ENCODE measurements at places on chromosomes 4 and X.

DNA sequence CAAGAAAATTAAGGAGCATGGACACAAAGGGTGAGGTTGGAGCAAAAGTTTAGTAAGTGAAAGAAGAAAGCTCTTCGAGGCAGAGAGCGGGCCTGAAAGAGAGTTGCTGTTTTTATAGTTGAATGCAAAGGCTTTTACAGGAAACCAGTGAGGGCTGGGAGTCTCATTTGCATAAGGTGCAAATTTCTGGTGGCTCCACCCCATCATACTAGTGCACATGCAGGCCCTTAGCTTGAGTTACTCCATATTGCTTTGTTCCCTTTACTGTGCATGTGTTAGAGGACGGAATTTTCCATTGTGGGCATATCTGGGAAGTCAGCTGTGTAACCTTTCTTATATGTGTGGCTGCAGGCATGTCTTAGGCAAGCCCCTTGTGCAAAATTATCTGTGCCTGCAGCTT is 48.0 kb downstream of the CPE start:
- H3K36me3 ChIP-seq, result no peaks in the 10 kb centered on the region
- H3K4me3 ChIP-seq, result no peak overlapping the region
- no peak overlapping the region for H3K27ac ChIP-seq
- DNase-seq, result no peak

DNA sequence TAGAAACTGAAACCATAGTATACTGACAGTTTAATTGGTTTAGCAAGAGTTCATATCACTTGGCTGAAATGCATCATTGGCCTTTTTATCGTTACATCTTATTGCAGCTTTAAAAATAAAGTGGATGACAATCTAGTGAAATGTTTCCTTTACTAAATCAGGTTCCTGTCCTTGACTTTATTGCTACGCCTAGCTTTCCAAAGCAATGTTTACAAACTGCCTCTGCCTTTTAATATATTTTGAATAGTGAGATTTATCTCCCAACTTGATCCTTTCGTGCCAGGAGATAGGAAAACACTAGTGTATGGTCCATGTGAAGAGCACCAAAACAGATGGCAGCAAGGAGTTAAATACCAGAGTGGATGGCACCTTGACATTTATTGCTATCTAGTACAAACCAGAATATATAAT is 67.0 kb downstream of the GPC3 start:
- H3K36me3 ChIP-seq, result no peaks in the 10 kb centered on the region
- H3K4me3 ChIP-seq, result no peak overlapping the region
- no peak for DNase-seq
- no peaks in the 10 kb centered on the region for H3K27me3 ChIP-seq
- H3K27ac ChIP-seq, result no peak overlapping the region

DNA sequence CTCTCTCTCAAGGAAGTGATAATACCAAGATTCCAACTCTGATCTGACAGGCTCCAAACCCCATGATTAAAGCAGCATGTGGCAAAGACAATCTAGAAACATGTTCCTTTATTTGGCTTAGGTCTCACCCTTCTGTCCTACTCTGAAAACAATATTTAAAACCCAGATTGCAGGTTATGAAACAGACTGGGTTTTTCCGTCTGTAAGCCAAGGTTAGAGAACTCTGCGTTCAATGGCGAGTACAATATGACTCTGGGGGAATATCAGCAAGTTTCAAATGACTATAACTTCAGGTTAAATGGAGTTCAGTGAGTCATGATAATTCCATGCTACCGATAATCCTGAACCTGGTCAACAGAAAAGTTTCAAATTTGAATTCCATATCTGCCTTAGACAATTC is 50.8 kb downstream of the ANAPC10 start:
- H3K4me1 ChIP-seq, result no peaks in the 10 kb centered on the region
- DNase-seq, result no peak
- H3K27ac ChIP-seq, result peak overlapping the region; percentile 51
- H3K27me3 ChIP-seq, result no peaks in the 10 kb centered on the region

DNA sequence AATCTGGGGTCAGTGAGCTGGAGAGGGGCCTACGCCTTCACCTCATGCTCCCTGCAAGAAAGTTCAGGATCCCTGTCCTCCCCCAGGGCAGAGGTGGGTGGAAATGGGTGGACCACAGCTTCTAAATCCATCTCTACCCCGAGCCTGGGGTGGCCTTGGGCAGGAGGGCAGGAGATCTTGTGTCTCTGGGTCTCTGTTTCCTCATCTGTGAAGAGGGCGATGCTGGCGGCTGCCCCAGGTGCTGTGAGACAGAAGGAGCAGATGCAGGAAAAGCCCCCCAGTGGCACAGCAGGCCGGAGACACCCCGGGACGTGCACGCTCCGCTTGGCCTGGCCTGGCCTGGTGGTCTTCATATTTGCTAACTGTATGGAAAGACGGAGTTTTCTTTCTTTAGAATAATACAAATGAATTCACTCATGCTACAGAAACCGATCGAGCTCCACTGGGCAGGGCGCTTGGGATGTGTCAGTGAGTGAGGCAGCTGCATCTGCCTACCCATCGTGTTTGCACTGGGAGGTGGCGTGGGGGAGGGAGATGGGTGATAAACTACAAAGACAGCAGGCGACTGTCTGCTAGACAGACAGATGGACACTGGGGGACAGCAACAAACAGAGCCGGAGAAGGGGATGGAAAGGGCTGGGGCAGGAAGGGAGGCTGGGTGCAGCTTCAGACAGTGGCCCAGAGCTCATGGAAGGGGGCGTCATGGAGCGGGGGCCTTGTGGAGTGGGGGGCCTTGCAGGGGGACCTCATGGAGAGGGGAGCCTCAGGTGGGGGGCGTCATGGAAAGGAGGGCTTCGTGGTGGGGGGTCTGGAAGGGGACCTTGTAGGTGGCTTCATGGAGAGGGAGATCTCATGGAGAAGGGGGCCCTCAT is 136.2 kb downstream of the CPZ start:
- no peaks in the 10 kb centered on the region for H3K27me3 ChIP-seq
- no peak overlapping the region for H3K27ac ChIP-seq
- H3K4me3 ChIP-seq, result no peak overlapping the region
- H3K36me3 ChIP-seq, result no peaks in the 10 kb centered on the region
- no peaks in the 10 kb centered on the region for H3K4me1 ChIP-seq
- no peak for DNase-seq

GRCh38 chr4:17723648-17724047 is 57.8 kb downstream of the FAM184B start:
- no peaks in the 10 kb centered on the region for H3K27me3 ChIP-seq
- H3K4me3 ChIP-seq, result no peak overlapping the region
- no peak for DNase-seq
- H3K36me3 ChIP-seq, result no peaks in the 10 kb centered on the region
- no peaks in the 10 kb centered on the region for H3K4me1 ChIP-seq

GRCh38 chr4:73841243-73841925 is 4.9 kb downstream of the CXCL6 start:
- H3K4me3 ChIP-seq, result no peak overlapping the region
- H3K36me3 ChIP-seq, result no peaks in the 10 kb centered on the region
- no peaks in the 10 kb centered on the region for H3K4me1 ChIP-seq
- H3K27me3 ChIP-seq, result no peaks in the 10 kb centered on the region
- no peak overlapping the region for H3K27ac ChIP-seq

DNA sequence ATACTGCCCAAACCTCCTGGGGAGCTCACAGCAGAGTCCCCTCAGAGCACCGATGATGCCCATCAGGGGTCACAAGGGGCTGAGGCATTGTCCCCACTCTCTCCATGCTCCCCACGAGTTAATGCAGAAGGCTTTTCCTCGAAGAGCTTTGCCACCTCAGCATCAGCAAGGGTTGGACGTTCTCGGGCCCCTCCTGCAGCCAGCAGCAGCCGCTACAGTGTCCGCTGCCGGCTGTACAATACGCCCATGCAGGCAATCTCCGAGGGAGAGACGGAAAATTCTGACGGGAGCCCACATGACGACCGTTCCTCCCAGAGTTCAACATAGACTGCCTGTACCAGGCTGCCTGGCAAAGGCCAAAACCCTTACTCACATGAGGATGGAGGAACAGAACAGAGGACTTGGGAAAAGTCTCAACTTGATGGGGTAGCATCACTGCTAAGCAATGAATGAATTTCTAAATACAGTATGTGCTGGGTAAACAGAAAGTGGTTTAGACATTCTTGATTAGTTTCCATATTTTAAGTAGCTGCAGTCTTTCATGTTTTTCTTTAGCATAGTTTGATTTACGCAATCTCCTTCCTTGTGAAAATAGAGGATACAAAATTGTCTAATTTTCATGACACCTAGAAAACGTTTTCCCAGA is 5.0 kb upstream of the SCML1 start:
- H3K4me1 ChIP-seq, result no peaks in the 10 kb centered on the region
- H3K36me3 ChIP-seq, result no peaks in the 10 kb centered on the region
- H3K4me3 ChIP-seq, result no peak overlapping the region
- H3K27ac ChIP-seq, result no peak overlapping the region
- H3K27me3 ChIP-seq, result no peaks in the 10 kb centered on the region

- no peaks in the 10 kb centered on the region for H3K36me3 ChIP-seq
- peak overlapping the region; percentile 70 for H3K27ac ChIP-seq
- peak overlapping the region; percentile 59 for H3K4me3 ChIP-seq
- no peak for DNase-seq
- no peaks in the 10 kb centered on the region for H3K27me3 ChIP-seq
These were observed 679 bp upstream of the MSL3 start for GRCh38 chrX:11757397-11757718.

DNA sequence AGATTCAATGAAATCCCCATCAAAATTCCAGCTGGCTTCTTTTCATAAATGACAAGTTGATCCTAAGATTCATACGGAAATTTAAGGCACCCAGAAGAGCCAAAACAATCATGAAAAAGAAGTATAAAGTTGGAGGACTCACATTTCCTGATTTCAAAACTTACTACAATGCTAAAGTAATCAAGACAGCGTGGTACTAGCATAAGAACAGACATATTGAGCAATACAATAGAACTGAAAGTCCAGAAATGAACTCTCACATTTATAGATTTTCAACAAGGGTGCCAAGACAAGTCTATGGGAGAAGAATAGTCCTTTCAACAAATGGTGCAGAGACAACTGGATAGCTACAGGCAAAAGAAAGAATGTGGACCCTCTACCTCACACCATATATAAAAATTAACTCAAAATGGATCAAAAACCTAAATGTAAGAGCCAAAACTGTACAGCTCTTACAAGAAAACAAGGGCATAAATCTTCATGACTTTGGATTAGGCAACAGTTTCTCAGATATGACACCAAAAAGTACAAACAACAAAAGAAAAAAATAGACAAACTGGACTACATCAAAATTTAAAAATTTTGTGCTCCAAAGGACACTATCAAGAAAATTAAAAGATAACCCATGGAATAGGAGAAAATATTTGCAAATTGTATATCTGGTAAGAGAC is 28.5 kb downstream of the SASH3 start:
- H3K27ac ChIP-seq, result no peak overlapping the region
- no peaks in the 10 kb centered on the region for H3K27me3 ChIP-seq
- DNase-seq, result no peak

GRCh38 chr4:94354474-94354896 is 11.8 kb upstream of the HPGDS start:
- H3K27ac ChIP-seq, result no peak overlapping the region
- no peak overlapping the region for H3K4me3 ChIP-seq
- no peaks in the 10 kb centered on the region for H3K27me3 ChIP-seq
- H3K36me3 ChIP-seq, result no peaks in the 10 kb centered on the region
- no peaks in the 10 kb centered on the region for H3K4me1 ChIP-seq

DNA sequence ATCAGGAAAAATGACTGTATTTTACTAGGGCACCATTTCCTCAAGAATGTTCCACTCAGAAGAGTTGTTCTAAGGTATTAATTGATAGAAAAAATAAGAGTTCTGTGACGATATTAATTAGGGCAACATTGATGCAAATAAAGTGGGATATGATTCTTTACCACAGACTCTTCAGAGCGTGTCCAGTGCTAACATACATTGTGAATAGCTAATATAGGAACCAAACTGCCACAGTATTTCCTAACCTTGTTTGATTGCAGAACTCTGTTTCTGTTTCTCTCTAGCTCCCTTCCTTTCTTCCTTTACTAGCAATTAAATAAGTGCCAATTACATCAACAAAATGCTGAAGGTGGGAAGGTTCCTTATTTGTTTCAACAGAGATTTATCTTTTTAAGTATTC is 154.1 kb upstream of the CPEB2 start:
- no peaks in the 10 kb centered on the region for H3K4me1 ChIP-seq
- H3K27ac ChIP-seq, result no peak overlapping the region
- H3K4me3 ChIP-seq, result no peak overlapping the region
- H3K27me3 ChIP-seq, result no peaks in the 10 kb centered on the region
- no peaks in the 10 kb centered on the region for H3K36me3 ChIP-seq

GRCh38 chrX:68710870-68711576 is 63.6 kb downstream of the STARD8 start:
- H3K27ac ChIP-seq, result no peak overlapping the region
- H3K4me1 ChIP-seq, result no peaks in the 10 kb centered on the region
- peak; percentile 28 for DNase-seq
- no peak overlapping the region for H3K4me3 ChIP-seq
- no peaks in the 10 kb centered on the region for H3K27me3 ChIP-seq

GRCh38 chr4:30865691-30866090 is 145.5 kb downstream of the PCDH7 start:
- DNase-seq, result no peak
- H3K4me3 ChIP-seq, result no peak overlapping the region
- no peaks in the 10 kb centered on the region for H3K4me1 ChIP-seq
- H3K27ac ChIP-seq, result no peak overlapping the region

DNA sequence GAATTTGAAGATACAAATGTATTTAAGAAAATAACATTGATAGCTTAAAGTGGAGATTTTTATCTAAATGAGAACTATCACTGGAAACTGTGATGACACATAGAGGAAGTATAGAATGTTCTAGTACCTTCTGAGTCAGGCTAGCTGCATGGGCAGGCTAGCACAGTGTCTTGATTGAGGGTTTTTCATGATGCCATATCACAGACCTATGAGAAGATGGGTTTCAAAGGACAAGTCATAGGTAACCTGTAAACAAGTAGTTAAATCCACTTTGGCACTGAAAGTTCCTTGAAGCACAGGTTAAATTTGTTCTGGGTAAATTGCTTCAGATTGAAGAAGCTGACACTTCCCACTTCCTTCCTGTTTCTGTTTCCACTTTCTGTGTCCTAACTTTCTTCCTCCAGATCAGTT is 48.2 kb upstream of the CDKN2AIP start:
- no peak overlapping the region for H3K4me3 ChIP-seq
- H3K36me3 ChIP-seq, result no peaks in the 10 kb centered on the region
- no peaks in the 10 kb centered on the region for H3K27me3 ChIP-seq
- no peak overlapping the region for H3K27ac ChIP-seq

DNA sequence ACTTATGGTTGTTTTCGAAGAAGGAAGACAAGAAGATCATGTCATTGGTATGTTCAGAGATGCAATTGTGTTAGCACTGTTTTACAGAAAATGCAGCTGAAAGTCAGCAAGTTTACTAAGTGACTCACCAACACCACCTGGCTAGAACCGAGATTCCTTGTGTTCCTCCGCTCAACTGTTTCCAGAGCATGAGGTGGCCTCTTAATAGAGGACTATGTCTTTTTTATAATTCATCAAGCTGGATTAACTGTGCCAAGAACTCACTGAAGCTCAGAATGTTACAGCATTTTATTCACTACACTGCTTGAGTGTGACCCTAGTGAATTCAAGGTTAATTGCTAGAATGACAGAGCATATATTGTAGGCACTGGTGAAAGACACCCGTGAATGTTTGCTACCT is 1573.5 kb upstream of the TENM3 start:
- no peak overlapping the region for H3K4me3 ChIP-seq
- H3K27me3 ChIP-seq, result no peaks in the 10 kb centered on the region
- DNase-seq, result no peak

Measured in testis (tissue), 5 donors.